ENCODE measurements at places on chromosomes 1 and 21. TPM values are rescaled to one million over a fixed set of nuclear protein-coding genes. Genes with fewer than 3 reads are reported as not detected.
A peak's percentile ranks its signal among the peaks of the same experiment; 100 is the strongest.

DNA sequence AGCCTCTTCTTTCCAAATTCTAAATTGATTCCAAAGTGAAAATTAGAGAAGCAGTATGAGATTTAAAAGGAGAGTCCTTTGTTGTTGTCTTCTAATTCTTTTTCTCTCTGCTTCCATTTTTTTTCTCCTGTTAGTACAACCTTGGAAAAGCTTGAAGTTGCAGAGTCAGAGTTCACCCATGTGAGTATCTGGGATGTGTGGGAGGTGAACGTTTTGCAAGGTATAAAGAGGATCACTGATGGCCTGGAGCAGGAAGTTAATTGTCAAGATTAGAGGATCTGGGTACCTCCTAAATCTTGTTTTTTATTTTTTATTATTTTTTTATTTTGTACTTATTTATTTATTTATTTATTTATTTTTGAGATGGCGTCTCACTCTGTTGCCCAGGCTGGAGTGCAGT lies 7.7 kb upstream of the PSMD4 start:
- peaks cover 82% of the 10 kb centered on the region for H3K36me3 ChIP-seq
- no peak for DNase-seq
- no peak overlapping the region for H3K4me3 ChIP-seq

DNA sequence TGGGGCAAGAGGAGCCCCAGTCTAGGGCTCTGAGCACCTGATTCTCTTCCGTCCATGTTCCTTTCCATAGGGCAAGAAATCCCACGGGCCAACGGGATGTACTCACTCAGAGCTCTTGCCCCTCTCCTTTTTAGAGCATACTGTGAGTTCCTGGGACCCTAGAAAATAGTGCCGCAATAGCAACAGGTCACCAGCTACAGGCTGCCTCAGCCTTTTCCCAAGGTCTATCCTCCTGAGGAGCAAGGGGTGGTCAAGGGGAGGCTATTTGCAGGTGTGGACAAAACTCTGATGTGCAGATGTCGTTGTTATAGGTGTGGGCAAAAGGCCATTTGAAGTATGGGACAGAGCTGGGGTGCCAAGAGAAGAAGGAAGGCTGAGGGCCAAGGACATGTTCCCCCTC lies 1.6 kb upstream of the QSOX1 start:
- H3K4me3 ChIP-seq: no peak overlapping the region
- H3K4me1 ChIP-seq: peaks cover 35% of the 10 kb centered on the region
- H3K27me3 ChIP-seq: no peaks in the 10 kb centered on the region
- H3K36me3 ChIP-seq: no peaks in the 10 kb centered on the region
- no peak overlapping the region for H3K27ac ChIP-seq

- H3K36me3 ChIP-seq: peaks cover 12% of the 10 kb centered on the region
- H3K4me1 ChIP-seq: no peaks in the 10 kb centered on the region
- no peak overlapping the region for H3K4me3 ChIP-seq
- no peak overlapping the region for H3K27ac ChIP-seq
Observed at GRCh38 chr1:235206533-235207208, 45.6 kb upstream of the RBM34 start.

DNA sequence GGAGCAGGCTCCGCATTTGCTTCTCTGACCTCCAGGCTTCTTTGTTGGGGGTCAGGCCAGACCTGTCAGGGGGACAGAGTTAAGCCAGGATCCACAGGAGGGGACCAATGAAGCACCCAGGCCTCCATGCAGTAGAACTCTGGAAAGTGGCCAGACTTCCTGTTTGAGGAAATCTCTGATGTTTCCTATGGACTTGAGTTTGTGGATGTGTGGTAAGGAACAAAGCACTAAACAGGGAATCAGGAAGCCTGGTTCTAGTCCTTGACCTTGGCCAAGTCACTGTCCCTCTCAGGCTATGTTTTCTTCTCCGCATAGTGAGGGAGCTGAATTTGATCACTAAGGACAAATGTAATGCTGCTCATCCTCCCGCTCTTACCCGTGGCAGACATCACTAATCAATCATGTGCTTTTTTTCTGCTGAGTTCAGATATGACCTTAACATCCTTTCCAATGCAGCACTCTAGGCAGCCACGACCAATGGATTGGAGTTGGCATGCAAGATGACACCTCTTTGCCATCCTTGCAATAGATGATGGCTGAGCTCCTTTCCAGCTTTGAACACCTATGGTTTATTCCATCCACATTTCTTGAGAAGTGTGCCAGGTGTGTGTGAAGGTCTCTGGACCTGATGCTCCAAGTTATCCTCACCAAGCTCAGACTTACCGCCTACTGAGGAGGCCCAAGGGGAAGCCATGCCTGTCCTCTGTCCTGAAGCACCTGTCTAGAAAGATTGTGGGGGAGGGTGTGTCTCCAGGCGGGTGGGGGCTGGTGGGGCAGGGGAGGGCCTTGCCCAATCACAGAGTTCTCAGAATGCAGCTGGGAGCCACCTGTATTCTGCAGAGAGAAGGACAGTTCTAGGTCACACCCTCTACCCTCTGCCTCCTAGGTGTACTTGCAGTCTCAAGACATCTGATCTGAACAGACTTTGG lies 9.9 kb downstream of the SH2D2A start:
- no peak overlapping the region for H3K4me3 ChIP-seq
- H3K27me3 ChIP-seq: no peaks in the 10 kb centered on the region
- H3K27ac ChIP-seq: no peak overlapping the region
- H3K36me3 ChIP-seq: peaks cover 4% of the 10 kb centered on the region
- DNase-seq: peak; percentile 36

Gene LRRIQ3
- total RNA-seq: not detected

DNA sequence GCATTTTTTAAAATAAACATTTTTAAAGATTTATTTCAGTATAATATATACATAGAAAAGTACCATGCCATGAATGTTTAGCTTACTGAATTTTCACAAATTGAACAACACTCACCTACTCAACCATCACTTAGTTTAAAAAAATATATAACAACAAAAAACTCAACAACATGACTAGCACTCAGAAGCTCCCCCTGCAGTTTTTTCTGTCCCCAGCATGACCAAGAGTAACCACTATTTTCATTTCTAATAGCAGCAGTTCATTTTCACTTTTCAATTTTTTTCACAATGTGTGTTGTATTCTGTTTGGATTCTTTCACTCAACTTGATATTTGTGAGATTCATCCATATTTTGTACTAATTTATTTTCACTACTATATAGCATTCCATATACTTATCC lies 162.3 kb upstream of the POGK start:
- H3K4me3 ChIP-seq: no peak overlapping the region
- no peaks in the 10 kb centered on the region for H3K36me3 ChIP-seq
- H3K27ac ChIP-seq: no peak overlapping the region
- H3K27me3 ChIP-seq: no peaks in the 10 kb centered on the region
- no peak for DNase-seq
- no peaks in the 10 kb centered on the region for H3K4me1 ChIP-seq

- peaks cover 100% of the 10 kb centered on the region for H3K36me3 ChIP-seq
- no peak overlapping the region for H3K27ac ChIP-seq
- no peaks in the 10 kb centered on the region for H3K27me3 ChIP-seq
Observed at GRCh38 chr1:17632541-17633184, 93.2 kb downstream of the ARHGEF10L start.

All from stomach (tissue), 19 donors.